ENCODE measurements at places on chromosomes 16 and 17. TPM values are rescaled to one million over a fixed set of nuclear protein-coding genes. Genes with fewer than 3 reads are reported as not detected.

The CMTM1 gene
- polyA plus RNA-seq = 8.2 TPM

The CD300A gene
- 1.5 TPM for polyA plus RNA-seq

The MYH2 gene
- not detected for polyA plus RNA-seq

DNA sequence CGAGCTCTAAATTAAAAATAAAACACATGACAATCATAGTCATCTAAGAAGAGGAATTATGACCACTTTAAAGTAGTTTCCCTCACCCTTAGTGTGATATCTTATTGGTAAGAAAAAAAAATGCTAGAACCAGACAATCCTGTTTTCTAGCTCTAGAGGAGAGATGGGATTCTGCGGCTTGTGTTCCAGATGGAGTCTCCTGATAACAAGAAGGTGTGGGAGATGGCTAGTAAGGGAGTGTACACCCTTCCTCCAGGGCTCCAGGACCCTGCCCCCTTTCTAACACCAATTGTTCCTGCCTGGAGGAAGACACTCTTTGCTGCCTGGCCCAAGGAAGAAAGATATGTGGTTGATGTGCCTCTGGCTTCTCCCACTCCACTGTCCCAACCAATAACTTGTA, 68.8 kb upstream of the FBXO47 start:
- DNase-seq = no peak

GRCh38 chr17:1179818-1180742, at the start of gene ABR:
Gene ABR, minus strand, starts transcription at chr17:1179981. Its CDS starts 254 bp downstream, at chr17:1179727.
- DNase-seq = no peak

- no peak for DNase-seq
Measured at GRCh38 chr17:66445229-66445628, 142.8 kb downstream of the PRKCA start.

DNA sequence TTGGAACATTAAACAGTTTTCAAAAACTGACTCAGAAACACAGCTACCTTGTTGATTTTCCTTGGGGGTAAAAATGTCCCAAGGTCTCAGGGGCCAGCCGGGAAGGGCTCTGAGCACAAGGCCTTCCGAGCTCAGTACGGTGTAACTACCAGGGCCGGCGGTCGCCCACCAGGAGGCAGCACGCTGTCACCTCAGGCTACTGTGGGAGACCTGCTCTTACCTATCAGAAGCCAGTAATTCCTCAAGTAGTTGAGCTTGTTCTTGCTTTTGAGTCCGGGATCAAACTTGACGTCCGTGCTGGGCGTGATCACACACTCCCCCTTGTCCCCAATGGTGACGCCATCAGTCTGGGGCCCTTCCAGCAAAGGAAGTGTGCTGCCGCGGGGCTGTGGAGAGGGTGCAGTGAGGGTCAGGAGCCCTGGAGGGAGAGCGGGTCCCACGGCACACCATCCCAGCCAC, 43.4 kb upstream of the ICAM2 start:
- DNase-seq = no peak

DNA sequence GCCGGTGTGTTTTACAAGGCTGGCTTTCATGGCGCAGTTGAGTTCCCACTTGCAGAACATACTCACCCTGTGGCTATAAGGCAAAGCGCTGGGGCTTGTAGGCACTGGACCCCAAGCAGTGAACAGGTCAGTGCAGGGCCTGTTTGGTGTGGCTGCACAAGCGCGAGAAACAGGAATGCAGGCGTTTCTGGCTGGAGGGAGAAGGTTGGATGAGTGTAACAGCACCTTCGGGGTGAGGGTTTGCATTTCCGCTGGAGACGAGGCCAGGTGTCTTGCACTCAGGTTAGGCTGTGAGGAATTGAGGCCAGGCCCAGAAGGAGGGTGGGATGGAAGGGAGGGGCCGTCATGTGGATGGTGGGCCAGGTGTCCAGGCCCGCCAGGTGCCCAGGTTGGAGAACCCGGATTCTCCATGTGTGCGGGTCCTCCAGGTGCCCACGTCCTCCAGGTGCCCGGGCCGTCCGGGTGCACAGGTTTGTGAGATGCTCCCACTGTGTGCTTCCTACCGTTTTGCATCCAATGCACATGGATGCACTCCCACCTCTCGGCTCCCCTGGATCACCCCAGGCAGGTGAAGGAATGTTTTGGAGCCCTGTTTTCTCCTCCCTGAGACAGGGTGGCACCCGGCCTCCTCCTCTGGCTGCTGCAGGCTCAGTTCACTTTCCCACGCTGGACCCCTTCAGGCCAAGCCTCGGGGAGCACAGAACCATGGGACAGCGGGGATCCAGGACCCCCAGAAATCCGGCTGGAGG, 46.0 kb downstream of the SLC7A5 start:
- DNase-seq = no peak
